Cardiac muscle cell (in vitro differentiated cells and primary cell): ENCODE measurements at places on chromosomes 13 and 19. TPM values are rescaled to one million over a fixed set of nuclear protein-coding genes. Genes with fewer than 3 reads are reported as not detected.

DNA sequence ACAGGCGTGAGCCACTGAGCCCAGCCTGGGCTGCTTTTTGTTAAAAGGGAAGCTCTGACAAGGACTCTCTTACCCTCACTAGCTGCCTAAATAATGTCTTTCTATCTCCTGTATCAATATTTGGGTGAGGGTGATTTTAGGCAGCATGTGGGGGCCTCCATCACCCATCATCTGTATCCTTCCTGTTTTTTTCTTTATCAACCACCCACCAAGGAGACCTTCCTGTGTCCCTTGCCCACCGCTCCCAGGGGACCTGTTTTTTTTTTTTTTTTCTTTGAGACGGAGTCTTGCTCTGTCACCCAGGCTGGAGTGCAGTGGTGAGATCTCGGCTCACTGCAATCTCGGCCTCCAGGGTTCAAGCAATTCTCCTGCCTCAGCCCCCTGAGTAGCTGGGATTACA, 5.4 kb upstream of the NDUFB7 start:
- DNase-seq = no peak

- DNase-seq = no peak
These were observed 16.1 kb downstream of the SBK2 start for GRCh38 chr19:55520691-55521292.

DNA sequence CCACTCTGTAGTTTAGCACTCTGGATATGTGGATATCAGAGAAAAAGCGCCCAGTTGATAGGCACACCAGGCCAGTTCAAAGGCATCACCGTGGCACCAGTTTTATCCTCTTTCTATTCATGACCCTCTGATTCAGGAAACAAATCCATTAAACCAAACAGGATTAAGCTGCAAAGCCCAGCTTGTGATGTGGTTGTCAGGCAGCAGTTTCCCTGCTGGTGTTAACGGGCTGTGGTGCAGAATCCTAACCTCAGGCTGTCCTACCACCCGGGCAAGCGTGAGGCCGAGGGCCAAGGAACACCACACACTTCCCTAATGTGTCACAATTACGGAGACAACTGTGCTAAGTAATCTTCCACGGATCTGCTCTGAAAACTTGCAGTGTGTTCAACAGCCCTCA, 209.1 kb downstream of the OLFM4 start:
- no peak for DNase-seq

GRCh38 chr19:14404312-14404711, 14.8 kb downstream of the DDX39A start:
- DNase-seq = no peak

GRCh38 chr19:30136611-30137195, 194.7 kb downstream of the URI1 start:
- no peak for DNase-seq

DNA sequence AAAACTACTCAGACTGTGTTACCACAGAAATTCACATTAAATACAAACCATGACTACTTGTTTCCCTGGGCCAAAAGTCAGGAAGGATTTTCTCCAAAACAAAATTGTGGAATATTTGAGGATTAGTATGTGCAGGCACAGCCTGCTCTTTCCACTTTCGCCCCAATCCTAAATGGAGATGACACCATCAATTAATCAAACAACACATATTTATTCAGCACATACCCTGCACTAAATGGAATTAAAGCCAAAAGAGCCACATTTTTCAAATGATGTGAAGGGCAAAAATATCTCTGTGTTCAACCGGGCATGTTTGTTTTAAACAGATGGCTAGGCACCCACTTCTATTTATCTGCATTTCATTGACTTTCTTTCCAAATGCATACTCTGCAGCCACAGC, 523.1 kb downstream of the DCT start:
- DNase-seq = no peak

Gene ABHD13
- 19.8 and 20.3 TPM in 2 replicates for polyA plus RNA-seq

Gene NCR1
- polyA plus RNA-seq = not detected in 2 replicates

Gene ATP4A
- polyA plus RNA-seq = 0.10 TPM in 1 of 2 replicates, not detected in the other
